ENCODE measurements at places on chromosomes 11 and 22.

DNA sequence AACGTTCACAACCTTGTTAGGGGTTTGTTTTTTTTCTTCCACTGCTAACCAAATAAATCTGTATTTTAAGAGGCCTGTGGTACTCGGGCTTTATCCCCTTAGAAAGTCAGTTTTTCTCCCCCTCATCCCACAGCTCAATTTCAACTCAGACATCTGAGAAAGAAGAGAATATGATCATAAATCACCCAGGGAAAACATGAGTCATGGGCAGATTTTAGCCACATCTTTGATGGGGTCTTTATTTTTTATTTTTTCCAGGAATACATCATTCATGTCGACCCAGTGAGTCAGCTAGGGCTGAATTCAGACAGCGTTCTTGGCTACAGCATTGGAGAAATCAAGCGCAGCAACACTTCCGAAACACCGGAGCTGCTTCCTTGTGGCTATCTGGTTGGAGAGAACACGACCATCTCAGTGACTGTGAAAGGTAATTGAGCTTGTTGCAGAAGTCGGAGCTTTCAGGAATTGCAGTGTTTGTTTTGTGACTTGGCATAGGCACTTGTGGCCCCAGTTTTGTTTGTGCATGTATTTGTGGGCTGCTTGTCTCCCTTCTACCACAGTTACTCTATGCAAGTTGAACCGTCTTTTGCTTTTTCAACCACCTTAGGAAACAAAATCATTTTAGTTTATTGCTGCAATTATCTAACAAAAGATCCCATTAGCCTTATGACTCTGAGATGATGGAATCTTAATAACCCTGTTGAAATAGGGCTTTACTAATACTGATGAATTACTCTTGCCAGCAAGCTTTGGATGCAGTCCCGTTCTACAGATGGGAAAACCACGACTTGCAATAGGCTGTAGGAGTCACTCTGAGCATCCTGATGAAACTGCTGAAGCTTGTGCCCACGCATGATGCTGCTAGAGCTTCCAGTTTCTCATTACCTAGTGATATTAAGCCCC is 62.7 kb downstream of the DBX1 start:
- DNase-seq: no peak

DNA sequence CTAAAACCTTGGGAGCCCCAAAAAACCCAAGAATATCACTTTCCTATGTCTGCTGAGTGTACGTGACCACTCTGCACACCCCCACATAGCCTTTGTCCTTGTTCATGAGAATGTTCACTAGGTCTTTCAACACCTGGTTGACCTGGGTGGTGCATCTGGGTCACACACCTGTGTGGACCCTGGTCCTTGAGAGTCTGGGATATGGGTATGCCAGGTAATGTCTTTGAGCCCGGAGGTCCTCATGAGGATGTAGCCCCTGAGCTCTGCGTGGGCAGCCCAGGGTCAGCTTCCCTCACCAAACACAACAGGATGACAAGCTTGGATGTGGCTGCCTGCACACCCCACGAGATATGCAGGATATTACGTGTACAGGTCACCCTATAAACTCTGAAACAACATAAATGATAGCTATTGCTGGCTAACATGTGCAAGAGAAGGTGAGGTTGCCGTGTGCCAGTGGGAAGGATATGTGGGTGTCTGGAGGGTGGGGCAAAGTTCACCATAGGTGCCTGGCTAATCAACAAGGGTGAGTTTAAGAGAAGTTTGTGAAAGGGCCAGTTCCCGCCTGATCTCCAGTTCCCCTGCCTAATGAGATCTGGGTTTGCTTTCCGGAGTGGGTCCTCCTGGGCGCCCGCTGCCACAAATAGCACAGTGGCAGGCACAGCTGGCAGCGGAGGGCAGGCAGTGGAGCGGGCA is 1.4 kb upstream of the PPARA start:
- no peak for DNase-seq

DNA sequence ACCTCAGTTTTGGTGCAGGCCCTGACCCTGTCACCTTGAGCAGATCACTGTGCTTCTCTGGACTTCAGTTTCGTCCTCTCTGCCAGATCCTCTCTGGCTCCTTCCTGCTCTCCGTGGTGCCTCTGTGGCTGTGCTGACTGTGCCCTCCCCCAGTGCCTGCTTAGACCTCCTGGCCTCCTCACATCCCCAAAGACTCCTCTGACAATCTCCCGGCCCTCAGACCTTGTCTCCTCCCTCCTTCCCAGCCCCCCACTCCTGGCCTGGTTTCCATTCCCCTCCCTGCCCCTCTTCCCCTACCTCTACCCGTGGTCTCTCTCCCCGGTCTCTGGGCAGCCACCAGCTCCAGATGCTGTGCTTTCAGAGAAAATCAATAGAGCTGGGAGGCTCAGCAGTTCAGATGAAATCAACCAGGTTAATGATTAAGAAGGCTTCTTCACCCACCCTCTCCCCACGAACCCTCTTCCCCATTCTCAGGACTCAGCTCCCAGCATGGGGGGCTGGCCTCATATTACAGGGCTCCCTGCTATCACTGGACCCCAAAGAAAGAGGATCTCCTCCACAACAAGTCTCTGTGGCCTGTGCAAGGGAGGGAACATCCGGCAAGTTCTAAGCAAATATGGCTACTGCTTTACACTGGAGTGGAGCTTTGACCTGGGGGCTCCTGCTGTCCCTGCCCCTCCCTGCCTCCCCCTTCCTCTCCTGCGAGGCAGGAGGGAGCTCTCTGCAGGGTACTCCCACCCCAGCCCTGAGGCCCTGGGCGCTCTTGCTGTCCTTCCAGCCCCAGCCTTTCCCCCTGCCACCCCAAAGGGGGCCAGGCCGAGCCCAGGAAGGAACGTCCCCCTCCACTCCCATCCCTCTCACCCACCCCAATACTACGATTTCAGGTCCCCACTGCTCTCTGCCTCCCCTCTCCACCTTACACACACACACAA is 8.5 kb downstream of the BACE1-AS start:
- DNase-seq: no peak

- DNase-seq: no peak
Measured at GRCh38 chr11:109405671-109406070, 16.3 kb upstream of the C11orf87 start.

DNA sequence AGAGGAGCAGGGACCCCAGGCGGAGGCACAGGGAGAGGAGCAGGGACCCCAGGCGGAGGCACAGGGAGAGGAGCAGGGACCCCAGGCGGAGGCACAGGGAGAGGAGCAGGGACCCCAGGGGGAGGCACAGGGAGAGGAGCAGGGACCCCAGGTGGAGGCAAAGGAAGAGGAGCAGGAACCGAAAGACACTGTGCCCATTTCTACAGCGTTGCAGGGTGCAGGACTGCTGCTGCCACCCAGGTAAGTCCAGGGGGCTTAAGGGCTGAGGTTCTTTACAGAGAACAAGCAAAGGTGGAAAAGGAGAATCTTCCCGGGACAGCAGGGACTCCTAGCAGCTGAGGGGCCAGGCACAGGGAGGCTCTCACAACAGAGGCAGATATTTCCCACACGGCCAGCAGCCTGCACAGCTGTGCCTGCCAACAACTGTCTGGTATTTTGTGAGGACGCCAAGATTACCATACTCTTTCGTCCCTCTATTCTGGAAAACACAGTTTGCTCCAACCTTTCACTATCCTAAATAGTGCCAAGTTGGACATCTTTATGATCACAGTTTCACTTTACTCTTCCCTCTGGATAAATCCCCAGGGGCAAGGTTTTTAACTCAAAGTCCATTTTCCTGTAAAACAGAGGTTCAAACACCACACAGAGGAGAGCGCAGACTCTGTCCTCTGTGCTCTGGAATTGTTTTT is 39.4 kb downstream of the SHANK2 start:
- no peak for DNase-seq

DNA sequence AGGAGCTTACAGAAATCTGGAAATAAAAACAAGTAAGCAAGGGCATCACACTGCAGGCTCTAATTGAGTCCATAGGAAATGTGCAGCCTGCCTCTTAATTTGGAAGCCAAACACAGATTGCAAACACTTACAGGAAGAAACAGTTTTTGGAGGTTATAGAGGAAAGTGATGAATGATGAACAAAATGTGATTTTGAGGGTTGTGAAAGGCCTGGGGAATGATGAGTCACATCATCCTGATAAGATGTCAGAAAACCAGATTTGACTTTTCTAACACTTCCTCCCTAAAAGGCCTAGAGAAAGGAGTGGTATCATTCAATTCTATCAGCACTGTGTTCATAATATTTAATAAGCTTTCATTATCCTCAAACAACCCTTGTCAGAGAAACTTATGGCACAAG is 96.6 kb upstream of the POU2AF2 start:
- DNase-seq: no peak

GRCh38 chr11:104665641-104666040 is 232.6 kb downstream of the CASP12 start:
- DNase-seq: no peak

GRCh38 chr11:127559978-127560377 is 559.4 kb upstream of the KIRREL3 start:
- no peak for DNase-seq

- DNase-seq: peak; percentile 38
Measured at GRCh38 chr11:2209370-2209801, 37.8 kb upstream of the TH start.

DNA sequence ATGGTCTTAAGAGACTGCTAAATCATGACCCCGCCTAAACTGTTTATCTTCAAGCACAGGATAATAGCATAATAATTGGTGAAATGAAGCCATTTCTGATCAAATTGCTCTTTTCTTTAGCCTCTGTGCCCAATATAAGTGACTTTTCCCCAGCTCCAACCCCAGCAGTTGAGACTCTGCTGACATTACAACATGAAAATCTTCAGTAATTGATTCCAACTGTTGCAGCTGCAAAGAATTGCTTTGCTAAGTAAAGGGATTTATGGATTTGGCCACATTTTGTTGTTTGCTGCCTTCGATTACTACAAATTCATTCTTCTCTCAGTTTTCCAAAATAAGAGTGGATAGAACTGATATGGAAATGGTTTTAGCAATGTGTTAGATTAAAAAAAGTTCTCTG is 576.7 kb upstream of the LRRC4C start:
- DNase-seq: no peak

GRCh38 chr11:112852143-112852866 is 108.9 kb upstream of the NCAM1 start:
- DNase-seq: no peak

GRCh38 chr22:24521791-24522245 is 26.7 kb downstream of the UPB1 start:
- peak; percentile 96 for DNase-seq
